Adrenal gland (tissue), 19 donors: ENCODE measurements at places on chromosomes 12 and 14. TPM values are rescaled to one million over a fixed set of nuclear protein-coding genes. Genes with fewer than 3 reads are reported as not detected.

DNA sequence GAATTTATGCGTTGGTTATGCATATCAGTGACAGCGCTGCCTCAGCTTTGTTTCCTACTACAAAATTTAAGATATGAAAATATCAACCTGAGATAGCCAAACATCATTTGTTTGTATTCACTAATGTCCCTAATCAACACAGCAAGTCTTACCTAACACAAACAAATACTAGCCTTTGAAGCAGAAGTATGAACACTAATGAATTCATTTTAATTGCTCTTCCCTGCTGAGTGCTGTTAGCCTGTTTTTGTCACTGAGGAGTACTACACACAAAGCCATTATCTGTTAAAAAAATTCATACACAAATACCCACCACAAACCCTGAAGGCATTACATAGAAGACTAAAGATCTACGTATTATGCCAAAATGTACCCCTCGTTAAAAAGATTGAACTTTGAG is 150.8 kb downstream of the HELB start:
- DNase-seq: no peak
- H3K36me3 ChIP-seq: no peaks in the 10 kb centered on the region
- no peaks in the 10 kb centered on the region for H3K4me1 ChIP-seq
- H3K27me3 ChIP-seq: no peaks in the 10 kb centered on the region
- no peak overlapping the region for H3K4me3 ChIP-seq
- H3K27ac ChIP-seq: no peak overlapping the region

GRCh38 chr12:96322720-96323119 is 77.5 kb downstream of the CDK17 start:
- no peaks in the 10 kb centered on the region for H3K4me1 ChIP-seq
- H3K27me3 ChIP-seq: no peaks in the 10 kb centered on the region
- DNase-seq: no peak
- H3K27ac ChIP-seq: no peak overlapping the region
- H3K4me3 ChIP-seq: no peak overlapping the region

The GPD1 gene
- 4.9 TPM for total RNA-seq

The CMA1 gene
- total RNA-seq: not detected

DNA sequence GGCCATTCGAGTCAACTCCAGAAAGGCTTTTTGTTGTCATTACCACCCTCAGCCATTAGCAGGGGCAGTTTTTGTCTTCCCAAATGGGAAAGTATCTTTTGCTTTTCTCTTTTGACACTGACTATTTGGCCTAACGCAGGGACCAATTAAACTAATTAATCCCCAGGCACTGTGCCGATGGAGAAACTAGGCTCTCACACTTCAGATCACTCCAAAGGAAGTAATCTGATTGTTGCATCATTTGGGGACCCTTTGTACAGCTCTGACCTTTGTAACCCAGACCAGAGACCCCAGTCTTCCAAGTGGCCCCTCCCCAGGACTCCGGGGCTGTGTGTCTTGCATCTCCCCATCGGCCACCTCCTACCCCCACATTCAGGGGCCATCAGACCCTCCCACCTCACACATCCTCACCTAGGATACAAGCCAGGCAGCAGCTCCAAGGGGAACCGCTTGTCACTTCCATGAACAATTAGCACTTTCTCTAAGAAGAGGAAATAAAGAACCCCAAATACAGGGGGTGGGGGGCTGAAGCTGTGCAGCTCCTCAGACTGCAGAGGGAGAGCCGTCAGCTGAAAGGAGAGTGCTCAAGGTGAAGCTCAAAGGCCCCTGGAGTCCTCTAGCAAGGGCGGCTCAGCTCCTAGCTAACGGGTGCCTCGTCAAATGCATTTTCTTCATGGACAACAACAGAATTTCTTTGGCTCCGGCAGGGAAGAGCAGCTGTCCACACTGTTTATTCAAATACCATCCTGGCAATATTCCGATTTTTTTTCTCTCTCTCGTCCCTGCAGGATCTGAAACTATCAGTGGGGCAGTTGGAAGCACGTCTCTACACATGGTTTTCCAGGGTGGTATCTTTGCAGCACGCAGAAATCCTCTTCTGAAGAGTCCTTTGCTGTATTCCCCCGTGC is 64.3 kb upstream of the DIO3 start:
- no peaks in the 10 kb centered on the region for H3K4me1 ChIP-seq
- H3K27ac ChIP-seq: no peak overlapping the region

- no peaks in the 10 kb centered on the region for H3K36me3 ChIP-seq
- no peak overlapping the region for H3K27ac ChIP-seq
Observed at GRCh38 chr14:68694516-68695235, 98.2 kb downstream of the ZFP36L1 start.

DNA sequence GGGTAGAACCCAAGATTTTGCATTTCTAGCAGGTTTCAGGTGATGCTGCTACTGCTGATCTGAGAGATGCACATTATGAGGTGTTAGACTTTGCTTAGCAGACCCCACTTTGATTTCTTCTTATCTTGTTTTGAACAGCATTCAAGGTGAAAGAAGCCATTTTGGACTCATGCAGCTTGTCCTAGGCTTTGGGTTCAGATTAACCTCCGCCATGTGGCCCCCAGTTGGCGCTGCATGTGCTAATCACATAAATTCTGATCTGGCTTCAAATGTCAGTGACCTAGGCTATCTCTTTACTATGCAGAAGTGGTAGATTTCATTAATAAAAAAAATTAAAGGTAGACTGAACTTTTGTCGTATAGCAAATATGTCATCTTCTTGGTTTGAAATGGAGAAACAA is 89.8 kb upstream of the DYRK2 start:
- H3K27ac ChIP-seq: no peak overlapping the region
- no peak overlapping the region for H3K4me3 ChIP-seq
- H3K4me1 ChIP-seq: no peaks in the 10 kb centered on the region
- no peaks in the 10 kb centered on the region for H3K27me3 ChIP-seq
- no peak for DNase-seq
